ENCODE measurements at places on chromosomes 3 and 15.

GRCh38 chr15:82602195-82602594 is 45.0 kb downstream of the CPEB1 start:
- no peak for DNase-seq

DNA sequence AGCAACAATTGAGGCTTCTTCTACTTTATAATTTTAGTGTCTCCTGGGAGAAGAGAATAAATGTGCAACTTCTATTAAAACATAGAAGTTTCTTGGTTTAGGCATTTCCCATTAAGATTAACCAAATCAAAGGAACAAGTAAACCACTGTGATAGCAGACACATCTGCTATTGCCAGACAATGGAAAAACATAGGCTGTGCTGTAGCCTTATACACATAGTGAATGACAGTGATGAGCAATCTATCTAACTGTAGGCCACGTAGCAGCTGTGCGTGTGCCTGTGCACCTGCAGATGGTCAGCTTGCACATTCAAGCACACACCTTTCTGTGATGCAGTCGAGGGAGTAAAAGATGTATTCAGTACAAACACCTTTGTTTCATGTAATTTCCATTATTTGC is 32.7 kb downstream of the GNB4 start:
- no peak for DNase-seq

DNA sequence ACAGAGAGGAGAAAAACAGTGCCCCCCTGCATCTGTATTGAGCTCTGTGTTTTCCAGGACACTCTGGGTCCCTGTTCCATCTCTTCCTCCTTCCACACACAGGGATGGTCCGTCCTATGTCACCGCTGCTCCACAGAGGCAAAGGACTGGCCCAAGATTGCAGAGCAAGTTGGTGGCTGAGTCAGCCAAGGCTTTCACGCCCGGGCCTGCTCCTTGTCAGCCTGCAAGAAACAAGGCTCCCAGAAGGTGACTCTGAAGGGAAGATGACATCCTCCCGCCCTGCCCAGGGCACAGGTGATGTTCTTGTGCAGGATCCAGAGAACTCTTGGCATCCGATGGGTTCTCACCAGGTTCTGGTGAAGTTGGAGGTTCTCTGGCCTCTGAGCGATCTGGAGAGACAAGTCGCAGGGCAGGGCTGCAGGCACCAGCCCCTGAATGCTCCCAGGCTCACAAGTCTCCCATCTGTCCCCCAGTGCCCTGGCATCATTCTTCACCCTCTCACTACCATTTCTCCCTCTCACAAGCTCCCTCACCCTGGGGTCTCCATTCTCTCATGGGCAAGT is 138.6 kb downstream of the MEGF11 start:
- no peak for DNase-seq

GRCh38 chr3:109648027-109648426 is 310.7 kb upstream of the DPPA4 start:
- no peak for DNase-seq

DNA sequence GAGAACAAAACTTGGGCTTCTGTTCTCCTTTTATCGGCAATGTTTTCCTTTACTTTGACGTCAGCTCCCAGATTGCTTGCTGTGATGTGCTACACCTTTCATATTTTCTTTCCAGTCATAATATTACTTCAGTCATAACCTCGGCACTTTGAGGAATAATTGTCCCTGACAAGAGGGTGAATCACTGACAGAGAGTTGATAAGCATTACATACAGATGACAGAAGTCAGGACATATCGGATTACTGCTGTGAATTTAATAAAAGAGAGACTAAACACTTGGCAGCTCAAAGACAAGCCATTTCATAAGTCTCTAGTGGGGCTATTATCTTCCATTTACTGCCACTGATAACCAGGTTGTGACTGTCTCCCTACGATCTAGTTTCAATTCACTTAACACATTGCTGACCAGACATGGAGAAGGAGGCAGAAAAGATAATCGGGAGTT is 362.1 kb upstream of the ARRDC4 start:
- no peak for DNase-seq

DNA sequence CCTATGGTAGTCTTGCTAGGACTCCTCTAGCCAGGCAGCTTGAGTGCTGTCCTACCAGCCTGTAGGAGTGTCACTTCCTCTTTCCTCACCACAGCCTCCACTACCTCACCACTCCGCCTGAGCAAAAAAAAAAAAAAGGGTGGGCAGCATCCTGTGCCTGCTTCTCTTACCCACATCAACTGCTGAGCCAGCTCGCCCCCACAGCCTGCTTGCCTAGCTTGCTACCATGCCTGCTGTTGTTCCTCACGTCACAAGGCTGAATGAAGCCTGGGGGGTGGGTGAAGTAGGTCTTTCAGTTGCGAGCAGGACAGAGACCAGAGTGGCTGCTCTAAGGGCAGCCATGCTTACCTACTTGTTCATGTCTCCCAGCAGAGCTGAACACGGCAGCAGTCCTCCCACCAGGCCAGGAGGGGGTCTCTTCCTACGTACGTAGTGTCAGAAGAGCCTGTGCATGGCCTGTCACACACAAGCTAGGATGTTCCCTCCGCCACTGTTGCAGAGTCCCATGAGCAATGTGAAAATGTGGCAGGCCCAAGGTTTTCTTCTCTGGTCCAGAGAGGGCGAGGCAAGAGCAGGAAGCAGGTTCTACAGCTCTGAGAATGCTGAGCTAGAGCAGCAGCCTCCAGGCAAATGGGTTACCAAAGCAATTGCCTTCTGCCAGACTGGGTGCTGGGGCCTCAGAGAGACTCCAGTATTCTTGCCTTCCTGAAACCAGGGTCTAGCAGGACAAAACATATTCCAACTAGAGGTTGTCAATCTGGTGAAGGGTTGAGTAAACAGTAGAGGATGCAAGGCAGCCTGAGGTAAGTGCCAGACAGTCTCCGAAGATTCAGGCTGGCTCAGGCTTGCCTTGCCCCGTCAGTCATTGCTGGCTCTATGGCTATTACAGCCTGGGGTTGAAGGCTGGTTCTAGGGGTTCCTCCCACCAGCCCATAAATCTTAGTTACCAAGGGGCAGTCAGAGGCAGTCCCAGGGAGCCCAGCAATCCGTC is 8.1 kb downstream of the PPM1M start:
- peak; percentile 82 for DNase-seq

DNA sequence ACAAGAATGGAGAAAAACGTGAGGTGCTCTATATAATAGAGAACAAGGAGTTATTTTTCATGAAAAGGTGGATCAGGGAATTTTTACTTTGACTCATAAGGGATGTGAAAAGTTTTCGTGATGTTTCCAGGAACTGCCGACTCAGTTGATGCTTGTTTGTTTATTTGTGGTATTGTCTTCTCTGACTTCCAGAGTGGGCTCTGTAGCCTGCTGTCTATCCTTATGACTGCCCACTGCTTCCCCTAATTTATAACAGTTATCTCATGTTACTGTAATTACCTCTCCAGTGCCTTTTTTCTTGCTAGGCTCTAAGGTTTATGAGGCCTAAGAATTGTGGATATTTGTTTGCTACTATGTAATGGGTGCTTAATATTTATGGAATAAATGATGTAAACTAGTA is 12.3 kb downstream of the ARL13B start:
- DNase-seq = no peak

- no peak for DNase-seq
Observed at GRCh38 chr3:128849911-128850455, 29.4 kb upstream of the ACAD9 start.

DNA sequence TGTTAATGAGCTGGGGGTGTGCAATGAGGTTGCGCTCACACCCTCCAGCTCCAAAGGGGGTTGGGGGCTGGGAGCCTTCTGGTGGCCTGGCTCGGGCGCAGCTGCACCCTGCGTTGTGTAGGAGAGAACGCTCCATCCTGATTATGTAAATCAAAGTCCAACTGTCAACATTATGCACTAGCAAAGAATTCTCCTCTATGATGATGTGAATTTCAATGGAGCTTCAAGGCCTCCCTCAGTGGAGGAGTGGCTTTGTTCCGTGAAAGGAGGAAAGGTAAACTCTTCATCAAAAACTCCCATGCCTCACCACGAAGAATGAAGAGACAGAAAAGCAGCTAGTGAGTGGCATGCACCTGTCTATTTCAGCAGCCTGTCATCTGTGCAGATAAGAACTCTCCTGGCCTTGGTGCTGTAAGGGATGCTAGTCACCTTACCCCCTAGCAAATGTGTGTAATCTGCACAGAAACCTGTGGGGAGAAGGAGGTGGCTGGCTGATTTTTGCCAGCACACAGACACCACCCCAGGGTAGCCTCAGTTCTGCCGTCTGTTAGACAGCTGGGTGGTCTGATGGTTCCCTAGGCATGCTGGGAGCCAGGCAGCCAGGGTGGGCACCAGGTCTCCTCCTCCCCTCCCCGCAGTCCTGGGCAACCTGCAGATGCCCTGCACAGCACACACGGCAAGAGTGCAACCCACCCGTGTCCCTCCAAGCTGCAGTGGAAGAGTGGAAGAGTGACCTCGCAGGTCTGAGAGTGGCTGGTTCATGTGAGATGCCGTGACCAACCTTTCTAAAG is 47.0 kb upstream of the TRPM1 start:
- DNase-seq = no peak

DNA sequence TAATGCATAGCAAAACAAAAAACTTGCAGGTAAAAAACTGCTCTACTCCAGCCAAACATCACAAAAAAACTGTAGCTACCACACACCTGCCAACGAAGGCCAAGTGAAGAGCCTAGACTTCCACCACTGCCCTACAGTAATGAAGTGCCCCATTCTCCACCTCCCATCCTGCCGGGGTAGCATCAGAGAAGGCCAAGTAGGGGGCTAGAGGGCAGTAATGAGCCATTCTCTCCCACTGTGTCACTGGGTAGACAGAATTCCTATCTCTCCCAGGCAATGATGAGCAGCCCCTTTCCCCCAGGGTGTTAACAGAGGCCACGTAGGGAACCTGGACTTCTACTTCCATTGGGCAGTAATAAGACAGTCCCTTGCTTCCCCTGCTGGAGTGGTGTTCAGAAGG is 9.5 kb downstream of the SEC22C start:
- DNase-seq = peak; percentile 26

DNA sequence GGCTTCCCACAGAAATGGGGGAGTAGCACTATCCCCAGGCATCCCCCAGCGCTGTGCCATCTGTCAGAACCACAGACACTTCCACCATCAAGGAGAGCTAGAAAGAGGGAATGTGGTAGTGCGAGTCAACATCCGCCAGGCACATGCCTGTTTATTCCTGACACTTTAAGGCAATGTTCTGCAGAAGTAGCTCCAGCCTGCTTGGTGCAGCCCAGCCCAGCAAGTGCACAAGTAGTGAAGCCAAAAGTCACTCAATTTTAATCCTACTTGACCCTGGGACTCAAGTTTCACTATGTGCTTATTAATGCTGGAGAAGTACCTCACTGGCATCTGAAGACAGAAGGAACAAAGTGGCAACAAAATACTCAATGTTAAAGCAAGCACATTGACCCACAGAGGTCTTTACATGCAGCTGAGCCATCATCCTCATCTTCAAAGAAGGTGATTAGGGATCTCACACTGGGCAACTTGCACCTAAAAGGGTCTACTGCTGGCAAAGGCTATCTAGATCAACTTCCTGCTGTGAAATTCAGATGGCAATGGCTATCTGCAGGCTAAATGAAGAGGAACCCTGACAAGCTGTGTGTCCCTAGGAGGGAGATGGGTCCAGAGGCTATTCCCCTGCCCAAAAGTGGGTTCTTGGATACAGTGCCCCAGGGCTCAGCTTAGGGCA is 61.4 kb upstream of the CLDN18 start:
- DNase-seq = no peak

- DNase-seq = peak; percentile 77
Observed at GRCh38 chr3:50121072-50122032, 32.6 kb downstream of the RBM5 start.

GRCh38 chr15:81038975-81039607 is 38.4 kb downstream of the TLNRD1 start:
- DNase-seq = no peak

- no peak for DNase-seq
Observed at GRCh38 chr3:150682279-150682678, 21.4 kb downstream of the ERICH6 start.

DNA sequence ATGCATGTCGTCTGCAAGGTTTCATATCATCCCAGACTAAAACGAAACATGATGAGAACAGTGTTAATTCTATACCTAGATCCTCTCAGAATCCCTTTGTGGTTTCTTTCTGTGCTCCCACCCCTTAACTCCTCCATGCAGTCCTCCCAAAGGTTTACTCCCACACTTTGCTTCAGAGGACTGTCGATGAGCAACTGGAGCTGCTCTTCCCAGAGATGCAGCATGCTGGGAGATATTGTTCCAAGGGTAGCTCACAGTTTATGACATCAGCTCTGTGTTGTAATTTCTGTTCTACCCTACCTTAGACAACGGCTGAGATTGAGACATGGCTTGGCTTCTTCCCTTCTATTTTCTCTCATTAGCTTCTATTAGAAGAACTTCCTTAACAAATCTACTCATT is 313.0 kb upstream of the COL8A1 start:
- no peak for DNase-seq

GRCh38 chr3:157810924-157811718 is 295.1 kb downstream of the SHOX2 start:
- no peak for DNase-seq

DNA sequence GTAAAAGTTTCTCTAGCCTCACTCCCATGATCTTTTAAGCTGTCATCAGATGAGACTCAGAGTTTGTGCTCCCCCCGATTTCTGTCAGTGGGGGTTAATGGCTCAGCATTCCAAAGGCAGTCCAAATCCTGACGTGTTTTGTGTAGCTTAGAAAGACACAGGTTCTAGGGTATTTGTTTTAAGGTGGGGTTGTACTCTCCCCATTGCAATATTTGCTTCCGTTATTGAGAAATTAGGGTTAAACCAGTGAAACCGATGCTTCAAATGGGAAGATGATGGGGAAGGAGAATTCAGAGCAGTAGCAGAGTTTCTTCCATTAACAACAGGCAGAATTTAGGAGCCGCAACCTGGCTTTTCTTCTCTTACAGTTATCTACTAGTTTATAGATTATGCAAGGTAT is 3.4 kb downstream of the PIGB start:
- DNase-seq = no peak

DNA sequence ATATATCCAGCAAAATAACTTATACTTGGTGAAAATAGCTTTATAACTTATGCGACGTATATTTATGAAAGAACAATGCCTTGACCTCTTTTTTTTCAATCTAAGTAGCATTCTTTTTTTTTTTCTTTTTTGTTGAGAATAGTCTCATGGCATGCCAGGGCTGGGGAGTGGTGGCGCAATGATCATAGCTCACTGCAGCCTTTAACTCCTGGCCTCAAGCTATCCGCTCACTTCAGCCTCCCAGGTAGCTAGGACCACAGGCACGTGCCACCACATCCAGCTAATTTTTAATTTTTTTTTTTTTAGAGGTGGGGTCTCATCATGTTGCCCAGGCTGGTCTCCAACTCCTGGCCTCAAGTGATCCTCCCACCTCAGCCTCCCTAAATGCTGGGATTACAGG is 43.5 kb downstream of the RAB8B start:
- no peak for DNase-seq

All from stimulated activated CD4-positive, alpha-beta T cell treated with anti-CD3 and anti-CD28 coated beads, Interleukin-2, amount 100 ng/mL, for 24 hours (primary cell).